Endothelial cell of umbilical vein (primary cell): ENCODE measurements at places on chromosomes 2 and 18.

DNA sequence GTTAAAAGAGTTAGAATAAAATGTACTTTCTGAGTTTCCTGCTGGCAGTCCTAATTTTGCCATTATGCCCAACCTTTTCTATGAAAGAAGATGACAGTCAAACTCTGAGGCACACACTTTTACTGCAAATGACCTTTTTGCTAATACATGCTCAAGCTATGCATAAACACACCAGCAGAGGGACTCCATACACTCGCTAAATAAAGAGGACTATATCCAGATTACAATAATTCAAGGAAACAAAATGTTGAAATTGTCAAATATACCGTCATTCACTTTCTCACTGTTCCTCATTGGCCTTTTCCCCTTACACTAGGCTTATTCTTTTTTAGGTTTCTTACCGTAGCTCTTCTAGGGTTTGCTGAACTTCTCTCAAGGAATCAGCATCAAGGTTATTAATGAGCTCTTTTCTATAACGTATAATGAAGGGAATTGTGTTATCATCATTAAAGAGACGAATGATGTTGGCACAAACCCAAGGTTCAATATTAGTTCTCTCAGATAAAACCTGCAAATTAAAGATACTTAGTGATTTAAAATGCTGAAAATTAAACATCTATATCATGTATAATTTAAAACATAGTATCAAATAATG, 25.7 kb downstream of the SRBD1 start:
- peak; percentile 74 for DNase-seq

DNA sequence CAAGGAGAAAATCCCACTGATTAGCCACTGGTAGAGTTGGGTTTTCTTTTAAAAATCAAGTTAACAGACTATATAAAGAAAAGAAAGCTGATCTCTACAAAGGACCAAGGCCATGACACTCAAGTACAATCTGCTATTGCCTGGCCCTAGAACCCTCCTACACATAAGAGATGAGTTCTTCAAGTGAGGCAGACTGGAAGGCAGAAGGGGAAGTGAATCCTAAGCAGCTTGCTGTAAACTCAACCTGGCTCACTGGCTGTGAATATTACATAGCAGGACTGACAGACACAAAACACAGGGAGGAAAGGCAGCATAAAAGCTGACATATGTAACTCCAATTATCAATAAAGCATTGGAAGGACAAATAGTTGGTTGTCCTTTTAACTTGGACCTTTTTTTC, 65.4 kb downstream of the TRIP12 start:
- no peak for DNase-seq

DNA sequence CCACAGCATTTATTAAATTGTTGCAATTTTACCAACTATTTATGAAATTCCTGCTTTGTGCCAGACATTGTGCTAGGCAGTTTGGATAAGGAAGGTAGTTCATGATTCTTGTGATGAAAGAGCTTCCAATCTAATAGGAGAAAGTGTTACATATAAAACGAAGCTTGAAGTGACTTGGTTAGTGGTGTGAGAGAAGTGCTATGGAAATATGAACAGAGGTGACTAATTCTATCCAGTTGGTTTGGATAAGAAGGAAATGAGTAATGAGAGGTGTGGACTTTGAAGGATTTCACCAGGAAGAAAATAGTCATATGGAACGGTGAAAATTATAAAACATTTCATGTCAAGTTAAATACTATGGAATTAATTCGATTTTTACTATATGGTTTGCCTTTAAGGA, 48.6 kb downstream of the EML6 start:
- DNase-seq, result peak; percentile 69

- no peak for DNase-seq
Observed at GRCh38 chr2:126539101-126539500, 116.9 kb upstream of the GYPC start.

- DNase-seq, result peak; percentile 21
Observed at GRCh38 chr2:120066800-120067547, 54.1 kb downstream of the EPB41L5 start.

- DNase-seq, result no peak
Observed at GRCh38 chr2:26685341-26685740, 7.2 kb upstream of the KCNK3 start.

DNA sequence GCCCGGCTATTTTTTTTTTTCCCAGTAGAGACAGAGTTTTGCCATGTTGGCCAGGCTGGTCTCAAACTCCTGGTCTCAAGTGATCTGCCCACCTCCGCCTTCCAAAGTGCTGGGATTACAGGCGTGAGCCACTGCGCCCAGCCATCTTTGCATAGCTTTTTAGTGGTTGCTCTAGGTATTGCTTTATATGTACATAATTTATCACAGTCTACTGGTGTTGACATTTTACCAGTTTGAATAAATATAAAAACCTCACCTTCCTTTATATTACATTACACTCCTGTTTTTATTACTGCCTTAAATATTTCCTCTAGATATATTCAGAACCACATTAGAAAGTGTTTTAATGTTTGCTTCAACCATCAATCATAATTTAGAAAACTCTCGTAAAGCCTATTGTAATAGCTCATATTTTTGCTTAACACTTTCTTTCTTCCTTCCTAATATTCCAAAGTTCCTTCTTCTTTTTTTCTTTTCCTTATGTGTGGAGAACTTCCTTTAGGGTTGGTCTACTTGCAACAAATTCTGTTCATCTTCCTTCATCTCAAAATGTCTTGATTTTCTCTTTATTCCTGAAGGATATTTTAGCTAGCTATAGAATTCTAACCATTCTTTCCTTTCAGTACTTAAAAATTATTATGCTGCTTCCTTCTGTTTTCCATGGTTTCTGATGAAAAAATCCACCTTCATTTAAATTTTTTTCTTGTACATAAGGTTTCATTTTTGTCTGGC, 82.2 kb upstream of the DAPL1 start:
- no peak for DNase-seq

GRCh38 chr2:65165558-65165957, 35.7 kb upstream of the RAB1A start:
- no peak for DNase-seq

DNA sequence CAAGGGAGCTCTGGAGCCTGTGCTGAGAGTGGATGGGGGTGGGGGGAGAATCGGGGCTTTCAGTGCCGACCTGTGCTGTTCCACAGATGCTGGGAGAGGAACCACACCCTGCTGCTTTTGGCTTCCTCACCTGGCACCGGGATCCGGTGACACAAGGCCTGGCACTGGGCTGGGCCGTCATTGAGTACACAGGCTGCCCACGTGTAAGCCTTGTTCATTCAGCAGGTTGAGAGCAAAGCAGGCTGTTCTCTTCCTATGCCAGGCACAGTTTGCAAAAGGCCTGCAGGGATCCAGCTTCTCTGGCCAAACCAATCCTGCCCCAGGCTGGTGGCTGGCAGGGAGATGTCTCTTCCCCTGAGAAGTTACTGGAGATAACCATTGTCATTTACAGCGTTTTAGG, 17.1 kb downstream of the TRIB2 start:
- no peak for DNase-seq

DNA sequence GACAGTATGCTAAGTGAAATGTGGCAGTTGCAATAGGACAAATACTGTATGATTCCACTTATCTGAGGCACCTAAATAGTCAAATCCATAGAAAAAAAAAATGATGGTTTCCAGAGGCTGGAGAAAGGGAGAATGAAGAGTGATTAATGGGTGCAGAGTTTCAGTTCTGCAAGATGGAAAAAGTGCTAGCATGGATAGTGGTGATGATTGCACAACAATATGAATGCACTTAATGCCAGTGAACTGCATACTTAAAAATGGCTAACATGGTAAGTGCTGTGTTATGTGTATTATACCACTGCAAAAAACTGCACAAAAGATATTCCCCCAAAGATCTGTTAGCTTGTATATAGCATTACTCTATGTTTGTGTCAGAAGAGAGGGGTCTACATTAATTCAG, 185.4 kb downstream of the INHBB start:
- DNase-seq, result no peak

GRCh38 chr2:169086893-169087467, 17.6 kb downstream of the DHRS9 start:
- no peak for DNase-seq

- DNase-seq, result no peak
Observed at GRCh38 chr18:3863593-3863992, 413.6 kb downstream of the TGIF1 start.

- DNase-seq, result no peak
Observed at GRCh38 chr2:194602750-194603149, 1054.3 kb upstream of the SLC39A10 start.

DNA sequence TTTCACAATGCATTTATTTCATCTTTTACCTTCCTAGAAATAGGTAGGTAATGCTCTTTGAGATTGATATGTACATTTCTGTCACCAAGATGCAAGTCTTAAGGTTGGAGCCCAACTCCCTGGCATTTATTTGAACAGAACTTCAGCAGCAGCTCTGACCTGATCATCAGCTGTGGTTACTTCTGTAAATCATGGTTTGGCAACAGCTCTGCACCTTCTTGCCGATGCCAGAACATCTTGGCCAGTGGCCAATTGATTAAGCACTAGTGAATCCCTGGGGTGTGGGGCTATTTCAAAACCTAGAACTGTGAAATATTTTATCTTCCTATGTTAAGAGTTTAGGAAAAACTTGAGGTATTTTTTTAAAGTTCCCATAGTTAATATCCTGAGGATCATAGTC, 124.8 kb upstream of the NYAP2 start:
- DNase-seq, result no peak

- no peak for DNase-seq
Observed at GRCh38 chr2:187982668-187983067, 309.0 kb upstream of the GULP1 start.

- no peak for DNase-seq
Observed at GRCh38 chr2:26522325-26522724, 44.4 kb upstream of the OTOF start.

- peak; percentile 40 for DNase-seq
Observed at GRCh38 chr2:38750011-38750890, 910 bp downstream of the SRSF7 start.

- no peak for DNase-seq
Observed at GRCh38 chr2:172296267-172297046, 130.9 kb upstream of the ITGA6 start.

GRCh38 chr2:199932312-199932855, 21.3 kb downstream of the C2orf69 start:
- no peak for DNase-seq

DNA sequence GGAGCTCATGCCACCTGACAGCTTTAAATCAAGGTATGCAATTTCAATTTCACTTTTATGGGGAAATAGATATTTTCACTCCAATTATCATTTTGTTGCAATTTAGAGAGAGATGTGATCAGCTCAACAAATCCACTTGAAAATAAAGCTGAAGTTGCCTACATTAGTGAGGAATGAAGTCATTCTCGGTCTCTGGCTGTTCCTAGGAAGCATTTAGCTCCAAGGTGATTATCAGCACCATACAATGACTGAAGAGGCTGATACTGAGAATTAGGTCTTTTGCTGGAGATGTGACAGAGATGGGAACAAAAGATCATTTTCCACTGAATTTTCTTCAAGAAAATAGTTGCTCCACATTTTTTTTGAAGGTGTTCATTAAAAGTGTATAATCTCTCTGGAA, 1303.7 kb downstream of the DPP10 start:
- DNase-seq, result no peak

GRCh38 chr2:174597345-174598047, at the start of gene WIPF1:
TSS of gene WIPF1 (minus strand) at chr2:174597804. CDS start at chr2:174585573, 12,231 bp downstream.
- DNase-seq, result peak; percentile 66
